ENCODE measurements at places on chromosomes 11 and 22. TPM values are rescaled to one million over a fixed set of nuclear protein-coding genes. Genes with fewer than 3 reads are reported as not detected.
A peak's percentile ranks its signal among the peaks of the same experiment; 100 is the strongest.

Gene CHRM1
- not detected for total RNA-seq

Gene TSSK2
- not detected for total RNA-seq

Gene BCO2
- total RNA-seq, result not detected

Gene ZNF280B
- 0.11 TPM for total RNA-seq

Gene MYOD1
- not detected for total RNA-seq

Gene OR8G1
- not detected for total RNA-seq

Gene NXPE1
- not detected for total RNA-seq

Gene GSC2
- not detected for total RNA-seq

Gene SMIM35
- not detected for total RNA-seq

Gene UPK2
- not detected for total RNA-seq

GRCh38 chr11:45662665-45663485 is 2.5 kb downstream of the CHST1 start:
- peak; percentile 96 for DNase-seq

- no peak for DNase-seq
These were observed 1058.2 kb downstream of the LRRC4C start for GRCh38 chr11:40401132-40401853.

DNA sequence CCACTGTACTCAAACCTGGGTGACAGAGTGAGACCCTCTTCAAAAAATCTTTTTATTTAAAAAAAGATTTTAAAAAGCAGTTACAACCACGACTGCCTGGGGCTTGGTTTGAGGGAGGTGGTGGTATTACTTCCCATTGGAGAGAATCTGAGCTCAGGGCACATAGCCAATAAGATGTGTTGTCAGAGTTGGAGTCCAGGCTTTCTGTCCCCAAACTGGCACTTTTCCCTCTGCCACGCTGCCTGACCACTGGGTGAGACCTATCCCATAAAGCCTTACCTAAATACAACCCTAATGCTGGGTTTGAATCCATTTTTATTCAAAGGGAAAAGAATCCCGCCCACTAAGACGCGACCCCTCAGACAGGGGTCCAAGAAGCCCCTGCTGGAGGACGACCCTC is 11.5 kb downstream of the CHADL start:
- DNase-seq, result no peak

- DNase-seq, result no peak
These were observed 6.0 kb upstream of the UCP3 start for GRCh38 chr11:74014880-74015279.

DNA sequence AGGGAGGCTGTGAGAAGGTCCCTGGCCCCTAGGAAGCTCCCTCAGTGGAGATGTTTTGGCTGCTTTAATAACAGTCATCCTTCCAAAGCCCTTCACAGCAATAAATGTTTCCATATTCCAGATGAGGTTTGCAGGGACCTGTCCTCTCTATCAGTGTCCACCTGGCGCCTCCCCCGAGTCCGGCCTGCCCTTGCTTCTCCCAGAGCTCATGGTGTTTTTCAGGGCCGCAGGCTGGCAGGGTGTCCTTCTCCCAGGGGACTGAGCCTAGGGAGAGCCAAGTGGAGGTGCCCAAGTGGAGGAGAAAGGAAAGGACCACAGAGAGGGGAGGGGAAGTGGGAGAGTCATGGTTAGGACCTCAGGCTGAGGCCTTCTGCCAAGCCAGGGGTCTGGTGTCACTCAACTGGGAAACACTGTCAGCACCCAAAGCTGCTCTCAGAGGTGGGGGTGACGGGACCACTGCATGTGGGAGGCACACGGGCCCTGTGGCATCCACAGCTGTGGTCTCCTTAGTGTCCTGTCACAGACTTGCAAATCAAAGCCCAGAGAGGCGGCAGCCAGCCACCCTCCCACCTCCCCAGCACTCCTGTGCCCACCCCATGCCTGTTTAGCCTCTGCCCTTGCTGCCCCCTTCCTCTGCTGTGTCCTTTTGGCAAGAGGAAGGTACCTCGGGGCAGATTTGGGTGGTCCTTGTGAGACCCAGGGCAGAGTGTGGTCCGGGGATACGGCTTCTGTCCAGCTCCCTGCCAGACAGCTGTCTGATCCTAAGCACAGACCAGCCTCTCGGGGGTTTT is 6.4 kb downstream of the DERL3 start:
- DNase-seq, result no peak

- DNase-seq, result no peak
These were observed 152.1 kb downstream of the NELL1 start for GRCh38 chr11:20821470-20821869.

DNA sequence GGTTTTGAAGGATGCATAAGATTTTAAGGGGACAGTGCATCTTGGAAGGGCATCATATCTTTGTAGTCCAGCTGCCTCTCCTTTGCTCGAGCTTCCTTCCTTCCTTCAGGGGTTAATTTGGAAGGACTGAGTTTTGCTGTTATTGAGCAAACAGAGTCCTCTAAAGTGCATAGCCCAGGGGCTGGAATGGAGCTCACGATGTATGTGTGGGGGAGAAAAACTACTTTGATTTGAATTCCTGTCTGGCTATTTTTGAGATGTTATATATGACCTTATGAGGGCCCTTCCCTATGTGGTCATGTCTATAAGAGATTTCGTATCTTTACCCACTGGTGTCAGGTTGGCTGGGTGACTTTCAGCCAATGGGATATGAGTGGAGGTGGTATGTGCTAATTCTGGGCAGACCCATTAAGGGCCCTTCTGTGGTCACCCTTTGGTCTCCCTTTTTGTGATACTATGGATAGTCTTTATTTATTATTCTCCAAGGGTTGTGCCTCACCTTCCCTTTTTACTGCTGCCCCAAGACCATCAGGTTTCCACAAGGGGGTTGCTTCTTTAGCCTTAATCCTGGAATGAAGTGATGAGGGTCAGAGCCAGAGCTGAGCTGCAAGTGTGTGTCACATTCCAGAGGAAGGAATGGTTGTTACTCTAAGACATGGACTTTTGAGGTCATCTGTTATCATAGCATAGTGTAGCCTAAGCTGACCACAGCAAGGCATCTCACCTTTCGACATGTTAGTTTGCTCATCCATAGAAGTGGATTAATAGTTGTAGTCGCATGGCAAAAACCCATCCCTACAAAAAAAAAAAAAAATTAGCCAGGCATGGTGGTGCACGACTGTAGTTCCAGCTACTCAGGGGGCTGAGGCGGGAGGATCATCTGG is 54.6 kb downstream of the LRRC74B start:
- peak; percentile 29 for DNase-seq

DNA sequence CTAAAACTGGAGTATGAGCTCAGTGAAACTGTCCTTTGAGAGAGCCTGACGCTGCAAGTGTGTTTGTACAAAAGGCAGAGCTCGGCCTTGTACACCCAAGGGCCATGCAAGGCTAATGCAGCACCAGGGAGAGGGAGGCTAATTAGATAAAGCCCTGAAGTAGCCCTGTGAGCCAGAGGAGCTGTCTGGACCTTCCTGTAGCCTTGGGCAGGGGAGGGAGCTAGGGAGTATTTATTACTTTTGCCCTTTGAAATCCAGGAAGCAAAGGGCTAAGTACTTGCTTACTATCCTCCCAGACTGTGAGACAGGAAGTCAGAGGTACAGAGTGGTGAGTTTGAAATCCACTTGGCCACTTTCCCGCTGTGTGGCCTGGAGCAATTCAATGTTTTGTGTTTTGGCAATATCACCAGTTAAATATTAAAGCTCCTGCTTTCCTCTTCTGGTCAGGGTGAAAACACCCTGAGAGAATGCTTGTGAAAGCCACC is 10.2 kb upstream of the LDHA start:
- peak; percentile 91 for DNase-seq

DNA sequence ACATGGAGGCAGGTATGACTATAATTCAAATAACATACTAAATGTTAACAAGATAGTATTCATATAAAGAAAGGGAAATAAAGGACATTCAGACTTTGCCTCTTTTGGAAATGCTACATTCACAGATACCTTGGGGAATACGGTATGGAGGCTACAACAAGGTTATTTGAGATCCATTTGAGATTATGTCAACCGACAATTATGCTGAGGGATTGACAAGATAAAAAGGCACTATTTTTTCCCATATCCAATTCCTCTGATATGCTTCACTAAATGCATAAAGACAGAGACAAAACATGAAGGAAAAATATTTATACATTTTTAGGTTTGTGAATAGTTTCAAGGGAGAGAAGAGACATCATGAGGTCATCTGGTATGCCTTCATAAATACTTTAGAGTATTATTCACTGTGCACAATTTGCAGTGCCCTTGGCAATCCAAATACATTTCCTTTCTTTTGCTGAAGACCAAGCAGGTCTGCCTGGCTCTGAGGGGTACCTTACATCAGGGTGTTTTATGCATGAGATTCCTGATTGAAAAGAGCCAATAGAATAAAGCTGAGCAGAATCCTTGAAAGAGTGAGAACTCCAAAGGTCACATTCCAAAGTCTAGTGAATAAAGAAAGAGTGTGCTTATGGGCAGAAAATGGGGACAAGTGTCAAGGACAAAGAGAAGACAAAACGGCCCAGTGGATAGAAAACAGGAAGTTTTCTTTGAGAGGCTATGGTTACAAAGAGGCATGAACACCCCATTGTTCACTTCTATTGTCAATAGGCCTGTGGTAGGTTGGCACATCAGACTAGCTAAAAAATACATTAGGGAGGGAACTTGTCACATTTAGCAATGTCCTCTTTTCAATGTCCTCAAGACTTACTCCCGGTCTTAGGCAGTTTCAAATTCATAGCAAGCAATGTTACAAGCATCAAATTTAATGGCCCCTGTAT is 455.8 kb downstream of the LRRC4C start:
- DNase-seq, result no peak

DNA sequence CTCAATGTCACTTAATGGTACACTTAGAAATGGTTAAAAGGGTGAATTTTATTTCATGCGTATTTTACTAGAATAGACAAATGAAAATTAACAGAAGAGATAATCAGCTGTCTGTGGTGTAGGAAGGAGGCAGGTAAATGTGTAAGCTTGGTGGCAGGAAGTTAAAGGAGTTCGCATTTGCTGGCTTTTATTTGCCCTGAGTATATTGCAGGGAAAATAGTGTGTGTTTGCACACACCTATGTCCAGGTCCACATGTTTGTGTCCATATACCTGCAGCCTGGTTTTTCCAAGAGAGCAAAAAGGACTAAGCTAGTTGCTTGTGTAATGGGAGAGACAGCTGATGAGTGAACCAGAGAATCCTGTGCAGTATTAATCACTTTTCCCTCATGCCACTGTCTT is 16.0 kb downstream of the NTM start:
- DNase-seq, result no peak

GRCh38 chr11:13166036-13166435 is 111.6 kb upstream of the BMAL1 start:
- DNase-seq, result peak; percentile 23

GRCh38 chr11:112555491-112556364 is 295.1 kb upstream of the PLET1 start:
- peak; percentile 34 for DNase-seq

DNA sequence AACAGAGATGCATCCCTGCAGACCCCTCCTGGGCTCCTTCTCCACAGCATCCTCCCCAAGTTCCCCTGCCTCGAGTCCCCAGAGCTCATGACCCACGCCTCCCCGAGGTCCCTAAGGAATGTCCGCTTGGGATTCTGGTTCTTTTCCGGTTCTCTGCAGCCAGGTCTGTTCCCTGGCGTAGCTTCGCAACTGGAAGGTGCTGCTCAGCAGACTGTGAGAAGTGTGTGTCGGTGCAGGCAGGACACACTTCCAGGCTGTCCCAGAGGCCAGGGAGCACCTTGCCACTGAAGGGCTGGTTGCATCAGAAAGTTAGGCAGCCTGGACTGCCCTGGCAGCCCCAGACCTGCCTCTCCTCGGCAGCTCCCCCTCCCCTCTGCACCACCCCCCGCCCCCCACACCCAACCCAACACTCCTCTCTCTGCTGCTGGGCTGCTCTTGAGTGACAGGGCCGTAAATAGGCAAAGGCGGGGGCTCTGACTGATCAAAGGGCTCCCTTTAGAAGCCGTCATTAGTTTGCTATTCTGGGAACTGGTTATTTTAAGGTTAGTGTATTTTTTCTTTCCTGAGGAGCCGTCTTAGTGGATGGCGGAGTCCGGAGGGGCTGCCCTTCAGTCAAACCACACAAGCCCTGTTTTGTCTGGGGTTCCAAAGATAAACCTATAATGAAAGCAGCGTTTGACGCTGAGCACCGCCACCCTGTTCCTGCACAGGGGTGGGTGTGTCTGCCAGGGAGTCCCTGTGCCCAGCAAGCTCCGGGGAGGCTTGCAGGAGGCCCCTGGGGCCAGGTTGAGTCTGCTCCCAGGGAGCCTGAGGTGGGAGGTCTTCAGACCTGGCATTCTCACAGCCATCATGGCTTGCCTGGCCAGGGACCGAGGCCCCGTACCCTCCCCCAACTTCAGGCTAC is 88.6 kb upstream of the KCNQ1OT1 start:
- DNase-seq, result no peak

GRCh38 chr11:75625991-75626888 is 42.6 kb downstream of the MAP6 start:
- peak; percentile 90 for DNase-seq

DNA sequence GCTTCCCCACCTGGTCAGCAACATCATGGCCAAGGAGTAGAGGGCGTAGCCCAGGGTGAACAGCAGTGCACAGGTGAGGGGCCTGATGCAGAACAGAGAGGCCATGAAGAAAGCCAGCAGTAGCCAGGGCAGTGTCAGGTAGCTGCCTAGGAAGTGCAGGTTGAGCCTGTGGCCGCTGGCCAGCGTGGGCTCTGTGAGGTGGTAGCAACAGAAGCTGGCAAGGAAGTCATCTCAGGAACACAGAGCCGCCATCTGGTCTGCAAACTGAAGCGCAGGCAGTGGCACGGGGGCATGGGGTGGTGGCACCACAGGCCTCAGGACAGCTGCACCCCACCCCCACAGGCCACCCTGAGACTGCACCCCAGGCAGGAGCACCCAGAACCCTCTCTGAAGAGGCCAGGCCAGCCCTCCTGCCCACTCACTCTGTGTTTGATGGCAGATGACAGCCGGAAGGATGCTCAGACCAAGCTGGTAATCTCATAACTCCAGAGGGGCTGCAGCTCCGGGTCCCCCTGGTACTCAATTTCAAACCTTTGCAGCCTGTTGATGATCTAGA is 95.3 kb downstream of the MED15 start:
- DNase-seq, result no peak

DNA sequence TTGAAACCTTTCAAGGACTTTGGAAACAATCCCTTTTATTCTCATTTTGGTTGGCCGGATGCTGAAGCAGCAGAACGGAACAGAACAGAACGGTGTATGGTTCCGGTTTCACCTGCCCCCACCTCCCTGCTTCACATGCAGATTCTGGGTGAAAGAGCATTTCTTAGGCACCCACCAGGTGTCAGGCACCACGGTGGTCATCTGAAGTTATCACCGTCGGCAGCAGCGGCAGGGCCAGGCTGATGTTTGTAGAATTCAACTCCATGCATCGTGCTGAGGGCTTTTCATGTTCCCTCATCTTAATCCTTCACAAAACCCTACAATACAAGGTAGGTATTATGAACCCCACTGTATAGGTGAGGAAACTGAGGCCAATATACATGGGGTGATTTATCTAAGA is 13.6 kb upstream of the PHF21B start:
- DNase-seq, result no peak

- no peak for DNase-seq
These were observed 2337.9 kb upstream of the RAG2 start for GRCh38 chr11:38935941-38936340.

DNA sequence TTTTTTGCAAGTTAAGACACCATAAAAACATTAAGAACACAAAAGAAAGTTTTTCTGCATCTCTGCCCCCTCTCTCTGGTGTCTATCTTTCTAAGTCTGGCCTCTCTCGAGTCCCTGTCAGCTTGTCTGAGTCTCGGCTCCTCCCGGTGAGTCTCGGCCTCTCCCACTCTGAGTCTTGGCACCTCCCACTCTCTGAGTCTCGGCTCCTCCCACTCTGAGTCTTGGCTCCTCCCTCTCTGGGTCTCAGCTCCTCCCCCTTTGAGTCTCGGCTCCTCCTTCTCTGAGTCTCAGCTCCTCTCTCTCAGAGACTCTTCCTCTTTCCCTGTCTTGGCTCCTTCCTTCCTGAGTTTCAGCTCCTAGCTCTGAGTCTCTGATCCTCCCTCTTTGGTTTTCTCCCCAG is 72.5 kb upstream of the AMPD3 start:
- peak; percentile 63 for DNase-seq

Measured in GM23248 (cell line).